ENCODE measurements at places on chromosomes 1 and 21.

DNA sequence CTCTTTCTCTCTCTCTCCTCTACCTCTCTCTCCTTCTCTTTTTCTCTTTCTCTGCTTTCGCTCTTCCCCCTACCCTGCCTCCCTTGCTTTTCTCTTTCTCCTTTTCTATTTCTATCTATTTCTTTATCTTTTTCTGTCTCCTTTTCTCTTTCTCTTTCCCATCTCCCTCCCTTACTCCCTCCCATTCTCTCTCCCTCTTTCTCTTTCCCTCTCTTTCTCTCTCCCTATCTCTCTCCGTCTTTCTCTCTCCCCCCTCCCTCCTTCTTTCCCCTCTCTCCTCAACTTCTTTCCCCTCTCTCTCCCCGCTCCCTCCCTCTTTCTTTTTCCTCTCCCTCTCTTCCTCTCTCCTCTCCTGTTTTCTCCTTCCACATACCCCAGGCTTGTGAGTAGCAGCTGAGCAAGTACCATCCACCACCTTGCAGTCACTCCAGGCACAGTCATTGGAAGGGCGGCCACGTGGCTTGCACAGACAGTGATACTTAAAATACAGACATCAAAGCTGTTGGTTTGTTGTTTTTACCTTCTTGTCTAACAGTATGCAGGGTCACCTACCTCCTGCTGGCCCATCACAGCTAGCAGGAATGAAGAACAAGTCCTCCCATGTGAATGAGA, 209.1 kb upstream of the COA6 start:
- no peak for DNase-seq

DNA sequence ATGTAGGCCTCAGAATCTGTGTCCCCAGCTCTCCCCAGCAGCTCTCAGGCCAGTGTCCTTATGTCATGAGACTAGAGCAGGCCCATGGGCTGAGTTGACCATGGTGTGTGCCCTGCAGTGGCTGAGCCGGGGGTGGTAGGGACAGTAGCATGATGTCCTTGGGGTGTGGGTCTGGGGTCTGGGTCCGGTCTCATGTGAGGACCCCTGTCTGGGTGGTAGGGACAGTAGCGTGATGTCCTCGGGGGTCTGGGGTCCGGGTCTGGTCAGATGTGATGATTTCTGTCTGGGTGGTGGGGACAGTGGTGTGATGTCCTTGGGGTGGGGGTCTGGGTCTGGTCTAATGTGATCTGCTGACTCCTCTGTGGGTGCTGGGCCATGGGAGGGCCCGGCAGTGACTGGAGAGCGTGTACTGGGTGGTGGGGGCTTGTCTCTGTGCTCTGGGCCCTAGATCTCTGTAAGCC, 64.5 kb downstream of the OBSCN start:
- DNase-seq: no peak

GRCh38 chr1:110671361-110671760, 3.4 kb downstream of the KCNA3 start:
- DNase-seq: no peak

DNA sequence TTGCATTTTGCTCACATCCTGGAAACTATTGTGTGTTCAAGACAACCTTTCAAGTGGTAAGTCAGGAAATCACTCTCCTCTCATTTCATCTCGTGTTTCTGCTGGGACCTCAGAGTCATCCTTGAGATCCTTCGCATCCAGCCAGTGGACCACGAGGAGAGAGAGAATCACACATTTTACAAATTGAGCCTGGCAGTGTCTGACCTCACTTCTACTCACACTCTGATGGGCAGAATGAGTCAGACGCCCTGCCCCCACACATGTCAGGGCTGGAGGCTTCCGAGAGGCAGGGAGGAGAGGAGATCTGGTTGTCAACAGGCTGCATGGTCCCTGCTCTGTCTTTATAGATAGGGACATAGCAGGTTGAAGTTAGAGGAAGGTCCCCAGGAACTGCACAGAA, 509.7 kb downstream of the AJAP1 start:
- no peak for DNase-seq

DNA sequence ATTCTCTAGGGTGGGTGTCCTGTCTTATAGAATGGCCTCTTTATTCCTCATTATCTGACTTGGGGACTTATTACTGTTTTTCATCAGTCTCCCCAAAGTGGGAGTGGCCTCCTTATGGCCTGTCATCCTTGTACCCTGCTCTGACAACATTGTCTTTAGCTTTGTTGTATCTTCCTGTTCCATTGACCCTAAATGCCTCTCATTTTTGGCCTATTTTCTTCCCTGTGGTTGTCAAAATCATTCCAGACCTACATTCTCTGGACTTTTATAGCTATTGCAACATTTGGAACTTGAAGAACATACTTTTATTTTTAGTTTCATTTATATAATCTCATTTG, 9.7 kb downstream of the SFT2D2 start:
- peak; percentile 43 for DNase-seq

GRCh38 chr21:41164981-41165655, 2.8 kb upstream of the BACE2 start:
- peak; percentile 41 for DNase-seq

DNA sequence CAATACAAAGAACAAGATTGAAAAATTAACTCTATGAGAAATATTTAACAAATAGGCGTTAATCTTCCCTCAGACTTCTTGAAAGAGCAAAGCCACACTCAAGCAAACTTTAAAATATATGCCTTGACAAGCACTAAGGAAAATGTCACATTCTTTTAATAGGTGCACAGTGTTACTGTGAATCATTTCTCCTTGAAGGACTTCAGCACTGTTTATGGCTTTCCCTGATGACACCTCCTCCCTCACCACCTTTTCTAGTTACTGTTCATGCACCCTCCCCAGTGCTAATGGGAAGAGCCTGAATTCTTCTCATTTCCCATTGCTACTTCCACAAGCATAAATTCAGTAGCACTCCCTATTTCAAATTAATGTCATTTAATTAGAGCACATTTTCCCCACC, 299.5 kb upstream of the RRP15 start:
- no peak for DNase-seq

- no peak for DNase-seq
These were observed 21.1 kb downstream of the OLFML3 start for GRCh38 chr1:114000406-114000805.

GRCh38 chr1:226946841-226947240, 6.7 kb downstream of the COQ8A start:
- DNase-seq: no peak

GRCh38 chr1:167584581-167584980, 31.0 kb upstream of the CREG1 start:
- DNase-seq: no peak

GRCh38 chr1:157505481-157506272, 46.6 kb downstream of the FCRL5 start:
- DNase-seq: peak; percentile 54

- DNase-seq: no peak
These were observed 7.1 kb upstream of the IER5 start for GRCh38 chr1:181081395-181081794.

DNA sequence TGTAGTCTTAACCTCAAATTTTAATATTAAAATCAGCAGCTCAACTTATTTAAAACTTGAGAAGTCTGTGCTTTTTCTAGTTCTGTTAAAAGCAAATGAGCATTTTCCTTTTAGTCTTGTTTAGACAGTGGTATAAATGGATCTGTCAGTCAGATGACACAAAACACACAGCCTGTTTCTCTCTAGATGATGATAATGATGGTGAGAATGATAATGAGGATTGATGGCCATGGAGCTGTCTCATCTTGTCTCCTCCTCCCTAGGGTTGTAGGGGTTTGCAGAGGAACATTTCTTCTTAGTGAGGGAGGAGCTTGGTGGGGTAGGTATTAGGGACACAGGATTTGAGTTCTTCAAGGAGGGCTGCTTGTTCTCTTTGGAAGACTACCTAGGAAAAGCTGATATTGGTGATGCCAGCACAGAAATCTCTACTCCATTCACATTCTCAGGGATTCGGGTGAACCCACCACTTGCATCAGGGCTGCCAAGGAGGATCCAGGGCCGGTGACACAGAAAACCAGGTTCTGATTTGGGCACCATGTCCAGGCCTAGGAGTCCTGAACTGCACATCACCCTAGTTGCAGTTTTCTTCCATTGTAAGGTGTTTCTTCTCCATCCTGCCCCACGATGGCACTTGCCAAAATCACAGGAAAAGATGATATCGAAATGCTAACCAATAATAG, 147.6 kb downstream of the RHOU start:
- no peak for DNase-seq

GRCh38 chr1:21511579-21512522, 2.6 kb downstream of the ALPL start:
- DNase-seq: peak; percentile 92

- DNase-seq: no peak
These were observed 194.8 kb downstream of the ZZZ3 start for GRCh38 chr1:77487631-77488030.

- no peak for DNase-seq
These were observed 114.8 kb downstream of the BEND5 start for GRCh38 chr1:48661726-48662463.

GRCh38 chr1:190416239-190416638, 61.4 kb downstream of the BRINP3 start:
- DNase-seq: no peak

- peak; percentile 57 for DNase-seq
These were observed 234.8 kb downstream of the GPR52 start for GRCh38 chr1:174682419-174683008.

DNA sequence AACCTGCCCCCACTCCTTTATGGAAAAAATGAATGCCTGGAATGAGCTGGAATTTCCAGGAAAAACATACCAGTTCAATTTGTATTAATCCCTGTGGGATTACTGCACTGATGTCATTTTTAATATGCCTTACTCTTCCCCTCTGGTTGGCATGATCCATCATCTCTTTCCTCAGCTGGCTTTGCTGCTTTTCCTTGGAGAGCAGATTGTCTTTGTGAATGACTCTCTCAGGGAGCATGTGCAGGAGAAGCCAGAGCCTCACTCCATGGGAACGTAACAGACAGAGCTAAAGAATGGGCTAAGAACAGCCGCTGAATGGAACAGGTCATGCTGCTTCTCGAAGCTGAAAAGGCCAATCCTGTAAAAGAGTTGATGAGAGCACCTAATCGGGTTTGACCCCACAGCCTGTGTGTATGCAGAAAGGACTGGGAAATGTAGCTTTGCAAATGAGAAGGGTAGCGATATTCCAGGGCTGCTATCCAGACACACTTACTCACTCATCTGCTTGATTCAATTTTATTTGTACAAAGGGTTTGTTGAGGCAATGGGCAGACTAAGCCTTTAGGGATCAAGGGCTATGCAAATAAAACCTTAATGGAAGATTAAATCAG, 20.7 kb downstream of the PHC2 start:
- DNase-seq: peak; percentile 95

- no peak for DNase-seq
These were observed 482 bp downstream of the SLC2A5 start for GRCh38 chr1:9068981-9069325.

DNA sequence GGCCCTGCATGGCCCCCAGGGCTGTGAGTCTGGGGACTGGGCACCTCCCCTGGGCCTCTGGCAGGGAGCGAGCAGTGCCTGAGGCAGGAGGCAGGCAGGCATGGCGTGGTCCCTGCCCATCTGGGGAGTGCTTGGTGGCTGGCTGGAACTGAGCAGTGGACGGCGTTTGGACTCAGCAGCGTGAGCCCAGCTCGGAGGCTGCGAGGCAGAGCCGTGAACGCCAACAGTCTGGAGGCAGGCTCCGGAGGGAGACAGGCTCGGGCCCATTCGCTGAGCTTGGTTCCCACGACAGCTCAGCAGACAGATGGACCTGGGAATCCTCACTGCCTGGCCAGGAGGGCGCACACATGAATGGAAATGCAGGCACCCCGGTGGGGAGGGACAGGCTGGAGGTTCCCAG, 160.7 kb upstream of the POU3F1 start:
- no peak for DNase-seq

- DNase-seq: peak; percentile 12
These were observed 951 bp downstream of the GGPS1 start for GRCh38 chr1:235329139-235329902.

- DNase-seq: no peak
These were observed 58.8 kb downstream of the CASZ1 start for GRCh38 chr1:10737651-10738050.

- DNase-seq: no peak
These were observed 17.5 kb downstream of the ITGB2 start for GRCh38 chr21:44903050-44903685.

DNA sequence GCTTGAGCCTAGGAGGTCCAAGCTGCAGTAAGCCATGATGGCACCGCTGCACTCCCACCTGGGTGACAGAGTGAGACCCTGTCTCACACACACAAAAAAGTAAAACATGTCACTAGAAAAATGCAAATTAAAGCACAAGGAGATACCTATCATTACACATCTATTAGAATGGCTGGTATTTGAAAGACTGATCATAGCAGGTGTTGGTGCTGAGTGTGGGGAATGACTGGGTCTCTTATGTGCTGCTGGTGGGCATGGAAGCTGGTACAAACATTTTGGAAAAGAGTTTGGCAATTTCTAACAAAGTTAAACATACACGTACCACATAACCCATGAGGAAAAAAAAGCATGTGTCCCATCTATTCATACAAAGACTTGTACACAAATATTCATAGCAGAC, 142.1 kb upstream of the ZBTB40 start:
- DNase-seq: no peak

- peak; percentile 96 for DNase-seq
These were observed 36.9 kb upstream of the HIVEP3 start for GRCh38 chr1:41955461-41956159.

DNA sequence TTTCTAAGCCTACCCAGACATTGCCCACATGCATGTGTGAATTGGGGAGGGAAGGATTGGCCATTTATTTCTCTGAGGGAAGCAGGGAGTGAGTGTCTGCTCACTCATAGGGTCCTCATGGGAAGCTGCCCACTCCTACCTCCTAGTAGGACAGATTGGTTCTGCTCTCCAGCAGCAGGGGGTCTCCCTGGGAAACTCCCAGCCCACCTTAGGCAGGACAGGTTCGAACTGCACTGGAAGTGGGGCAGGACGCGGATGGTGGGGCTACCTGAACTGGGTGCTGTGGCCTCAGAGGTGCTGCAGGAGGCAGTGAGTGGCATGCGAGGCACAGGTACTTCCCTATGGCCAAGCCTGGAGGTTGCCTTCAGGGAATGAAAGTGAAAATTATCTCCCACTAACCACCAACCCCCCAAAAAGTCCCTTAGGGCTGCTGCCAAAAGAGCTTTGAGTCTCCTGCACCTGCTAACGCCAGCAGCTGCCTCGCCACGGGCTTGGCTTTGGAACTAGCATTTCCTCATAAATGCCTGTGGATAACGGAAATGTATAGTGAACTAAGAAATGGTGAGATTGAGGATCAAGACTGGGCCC, 157.0 kb upstream of the COA6 start:
- no peak for DNase-seq

DNA sequence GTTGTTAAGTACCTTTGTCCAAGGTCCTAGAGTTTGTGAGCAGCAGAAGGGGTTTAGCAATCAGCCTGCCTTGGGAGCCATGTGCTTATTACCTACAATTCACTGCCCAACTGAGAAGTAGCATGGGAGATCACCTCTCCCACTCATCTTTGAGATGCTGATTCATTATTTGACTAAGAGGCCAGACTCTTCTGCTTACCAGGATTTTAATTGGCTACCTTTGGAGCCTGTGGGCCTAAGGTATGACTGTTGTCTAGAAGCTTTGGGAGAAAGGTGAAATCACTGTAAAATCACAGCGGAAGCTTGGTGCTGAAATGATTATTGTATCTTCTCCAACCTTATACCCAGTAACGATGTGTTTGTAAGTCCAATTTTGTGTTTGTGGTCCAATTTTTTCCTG, 213.4 kb downstream of the ST6GALNAC3 start:
- no peak for DNase-seq

All from fibroblast of skin of right quadriceps (primary cell).